AG20443 (cell line): ENCODE measurements at places on chromosomes 5 and 9.

DNA sequence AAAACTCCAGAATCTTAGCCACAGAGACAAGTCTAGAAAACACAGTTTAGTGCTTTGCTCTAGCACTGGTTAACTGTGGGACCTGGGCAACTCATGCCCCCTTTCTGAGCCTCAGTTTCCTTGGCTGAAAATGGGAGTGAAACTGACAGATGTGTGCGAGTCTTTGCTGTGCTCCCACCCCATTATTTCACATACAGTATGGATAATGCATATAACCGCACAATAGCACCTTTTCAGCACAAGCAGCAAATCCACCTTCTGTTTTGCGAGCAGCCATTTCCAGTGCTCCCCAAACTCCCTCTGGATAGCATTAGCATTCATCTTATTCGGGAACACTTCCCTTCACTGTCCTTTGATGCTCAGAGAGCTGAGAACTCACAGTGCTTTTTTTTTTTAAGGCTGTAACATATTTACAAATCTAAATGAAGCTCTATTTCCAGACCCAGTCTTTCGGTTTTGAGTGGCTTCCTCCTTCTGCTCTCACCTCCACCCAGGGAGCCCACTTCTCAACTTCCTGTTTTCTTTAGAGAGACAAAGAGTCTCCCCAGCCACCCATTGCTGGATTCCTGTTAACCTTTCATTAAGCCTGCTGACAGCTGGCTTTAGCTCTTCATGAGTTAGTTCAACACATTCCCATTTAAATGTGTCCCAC lies 49.2 kb downstream of the TIMD4 start:
- no peak for DNase-seq

GRCh38 chr5:9653811-9654210 lies 23.7 kb upstream of the TAS2R1 start:
- DNase-seq: peak; percentile 88

DNA sequence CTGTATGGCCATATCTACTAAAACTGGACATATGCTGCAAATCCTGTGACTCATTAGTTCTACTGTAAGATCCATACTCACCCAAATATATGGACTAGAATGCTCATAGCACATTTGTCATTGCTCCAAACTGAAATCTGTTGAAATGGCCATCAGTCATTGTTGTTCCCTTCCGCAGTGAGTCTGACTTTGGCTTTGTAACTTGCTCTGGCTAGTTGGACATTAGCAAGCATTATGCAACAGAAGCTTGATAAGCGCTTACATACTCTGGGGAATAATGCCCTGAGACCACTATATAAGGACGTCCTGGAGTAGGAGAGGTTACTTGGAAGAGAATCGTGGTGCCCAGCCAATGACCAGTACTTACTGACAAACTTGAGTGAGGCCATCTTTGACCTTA lies 9.0 kb downstream of the KIAA1958 start:
- DNase-seq: no peak

- DNase-seq: no peak
Measured at GRCh38 chr5:147415651-147416050, 94.2 kb downstream of the DPYSL3 start.

- no peak for DNase-seq
Measured at GRCh38 chr9:75545287-75545686, 345.2 kb upstream of the PCSK5 start.

DNA sequence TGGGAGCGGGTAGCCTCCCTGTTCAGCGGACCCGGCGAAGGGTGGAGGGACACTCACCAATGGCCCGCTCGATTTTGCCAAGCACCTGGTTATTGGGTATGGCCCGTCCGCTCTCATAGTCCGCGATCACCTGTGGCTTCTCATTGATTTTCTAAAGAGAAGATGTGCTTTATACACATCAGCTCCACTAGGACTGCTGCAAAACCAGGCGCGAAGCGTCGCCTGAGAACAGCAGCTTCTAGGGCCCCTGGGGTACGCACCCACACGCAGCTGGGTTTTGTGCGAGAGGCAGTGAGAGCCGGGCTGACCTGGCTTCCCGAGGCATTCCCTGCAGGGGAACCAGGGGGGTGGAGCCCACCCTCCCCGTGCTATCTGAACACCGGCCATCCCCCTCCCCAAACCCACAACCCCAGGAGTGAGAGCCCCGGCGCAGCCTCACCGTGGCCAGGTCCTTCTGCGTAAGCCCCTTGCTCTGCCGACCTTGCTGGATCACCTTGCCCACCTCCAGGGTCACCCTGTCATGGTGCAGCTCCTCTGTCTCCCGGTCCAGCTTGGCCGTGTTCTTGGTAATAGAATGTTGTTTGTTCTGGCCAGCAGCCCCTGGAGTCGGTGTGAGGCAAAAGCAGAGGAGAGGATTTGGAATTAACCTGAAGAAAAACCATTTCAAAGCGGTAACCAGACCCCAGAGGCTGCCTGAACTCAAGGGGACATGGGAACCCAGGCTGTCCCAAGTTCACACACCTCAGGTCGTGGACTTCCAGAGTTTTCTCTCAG lies 3.1 kb downstream of the EDF1 start:
- no peak for DNase-seq

GRCh38 chr5:42655982-42656650 lies 100.5 kb upstream of the CCDC152 start:
- no peak for DNase-seq

DNA sequence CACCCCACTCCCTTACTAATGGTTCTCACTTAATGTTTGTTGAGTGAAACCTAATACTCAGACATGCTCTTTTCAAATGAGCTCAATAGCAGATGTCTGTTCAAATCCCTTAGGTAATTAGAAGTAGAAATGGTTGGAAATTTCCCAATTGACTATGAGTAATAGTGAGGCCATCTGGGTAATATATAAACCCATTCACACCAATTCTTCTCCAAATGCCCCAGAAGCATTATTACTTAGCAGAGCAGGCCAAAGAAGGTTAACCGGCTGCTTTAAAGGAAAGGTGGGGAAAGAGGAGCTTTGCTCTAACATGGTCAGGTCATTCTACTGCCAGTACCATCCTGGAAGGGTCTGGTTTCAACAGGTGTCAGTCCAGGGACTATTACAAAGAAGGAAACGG lies 119.5 kb upstream of the MTAP start:
- DNase-seq: no peak

GRCh38 chr9:17219261-17219660 lies 84.4 kb downstream of the CNTLN start:
- DNase-seq: peak; percentile 12

- peak; percentile 45 for DNase-seq
Measured at GRCh38 chr5:159415301-159415937, 85.1 kb upstream of the IL12B start.

DNA sequence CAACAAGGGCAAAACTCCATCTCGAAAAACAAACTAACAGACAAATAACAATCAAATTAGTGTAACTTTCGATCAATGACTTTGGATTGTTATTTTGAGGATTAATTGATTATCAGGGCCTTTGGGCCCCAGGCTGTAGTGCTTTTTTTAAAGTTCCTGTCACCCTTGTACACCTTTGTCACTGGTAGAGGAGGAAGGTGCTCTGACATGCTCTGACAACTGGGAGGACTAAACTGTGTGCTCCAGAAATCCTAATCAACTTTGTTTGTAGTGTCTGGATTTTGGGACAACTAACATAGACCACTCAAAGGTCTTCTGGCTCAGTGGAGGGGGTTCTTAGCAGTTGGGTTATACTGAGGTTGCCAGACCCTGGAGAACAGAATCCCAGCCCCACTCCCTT lies 1.8 kb downstream of the TXN start:
- DNase-seq: no peak

- DNase-seq: no peak
Measured at GRCh38 chr5:118468085-118468484, 520.3 kb downstream of the DTWD2 start.

DNA sequence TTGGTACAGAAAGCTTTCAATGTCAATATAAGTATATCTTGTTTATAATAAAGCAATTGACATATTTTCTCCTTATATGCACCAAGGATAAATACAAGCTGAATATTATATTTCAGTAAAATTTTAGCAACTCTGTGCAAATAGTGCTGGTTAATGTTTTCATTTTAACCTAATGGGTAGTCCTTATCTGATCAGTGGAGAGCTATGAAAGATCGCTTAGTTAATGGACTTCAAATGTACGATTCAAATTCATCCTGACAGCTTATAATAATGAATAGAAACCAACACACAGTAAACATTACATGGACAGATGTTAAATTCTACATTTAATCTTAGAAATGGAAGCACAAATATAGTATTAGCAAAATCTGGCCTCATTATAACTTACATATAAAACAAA lies 1495.2 kb upstream of the C9orf72 start:
- DNase-seq: no peak

DNA sequence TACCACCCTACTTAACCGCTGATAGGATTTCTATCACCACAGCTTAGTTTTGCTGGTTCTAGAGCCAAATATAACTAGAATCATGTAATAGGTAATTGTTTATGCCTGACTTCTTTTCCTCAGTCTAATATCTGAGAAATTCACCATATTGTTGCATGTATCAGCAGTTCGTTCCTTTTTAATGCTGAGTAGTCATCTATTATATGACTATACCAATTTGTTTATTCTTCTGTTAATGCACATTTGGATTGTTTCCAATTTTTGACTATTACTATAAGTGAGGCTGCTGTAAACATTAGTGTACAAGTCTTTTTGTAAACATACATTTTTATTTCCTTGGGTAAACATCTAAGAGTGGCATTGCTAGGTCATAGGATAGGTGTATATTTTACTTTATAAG lies 25.9 kb downstream of the CSNK1G3 start:
- DNase-seq: no peak

DNA sequence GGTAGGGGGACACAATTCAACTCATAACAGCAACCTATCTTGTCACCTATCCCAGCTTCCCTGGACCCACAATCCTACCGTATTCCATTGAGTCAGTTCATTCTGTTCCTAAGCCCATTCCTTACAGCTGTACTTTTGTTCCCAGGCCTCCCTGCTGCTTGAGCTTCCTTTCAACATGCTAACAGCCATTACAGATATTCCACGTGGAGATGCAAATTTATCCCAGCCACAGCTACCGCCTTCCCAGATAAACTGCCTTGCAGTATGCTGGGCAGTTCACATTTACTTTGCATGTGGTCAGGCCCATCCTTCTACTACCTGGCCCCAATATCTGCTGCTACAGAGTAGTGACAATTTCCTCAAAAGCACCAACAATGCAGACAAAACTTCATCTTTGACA lies 23.0 kb downstream of the RIGI start:
- DNase-seq: no peak

GRCh38 chr5:59005934-59006701 lies 423.2 kb downstream of the RAB3C start:
- DNase-seq: no peak

DNA sequence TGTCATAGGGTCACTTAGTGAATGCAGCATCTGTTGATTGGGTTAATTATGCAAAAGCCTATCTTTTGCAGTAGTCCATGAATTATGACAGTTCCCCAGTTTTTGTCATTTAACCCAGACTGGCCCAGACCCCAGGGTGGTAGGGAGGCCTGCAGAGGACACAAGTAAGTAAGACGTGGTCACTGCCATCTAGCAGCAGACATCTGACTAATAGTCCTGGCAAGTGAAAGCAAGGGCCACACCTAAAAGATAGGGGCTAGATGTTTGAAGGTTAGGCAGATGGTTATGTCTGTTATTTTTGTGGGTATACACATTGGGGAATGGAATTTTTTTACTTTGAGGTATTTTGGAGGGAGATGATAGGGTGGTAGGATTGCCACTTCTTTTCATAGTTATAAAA lies 48.0 kb downstream of the RAB14 start:
- no peak for DNase-seq

GRCh38 chr5:88268385-88269184 lies at the start of gene TMEM161B:
Gene TMEM161B, minus strand, starts transcription at chr5:88268845. Its CDS starts 122 bp downstream, at chr5:88268723.
- peak; percentile 89 for DNase-seq

DNA sequence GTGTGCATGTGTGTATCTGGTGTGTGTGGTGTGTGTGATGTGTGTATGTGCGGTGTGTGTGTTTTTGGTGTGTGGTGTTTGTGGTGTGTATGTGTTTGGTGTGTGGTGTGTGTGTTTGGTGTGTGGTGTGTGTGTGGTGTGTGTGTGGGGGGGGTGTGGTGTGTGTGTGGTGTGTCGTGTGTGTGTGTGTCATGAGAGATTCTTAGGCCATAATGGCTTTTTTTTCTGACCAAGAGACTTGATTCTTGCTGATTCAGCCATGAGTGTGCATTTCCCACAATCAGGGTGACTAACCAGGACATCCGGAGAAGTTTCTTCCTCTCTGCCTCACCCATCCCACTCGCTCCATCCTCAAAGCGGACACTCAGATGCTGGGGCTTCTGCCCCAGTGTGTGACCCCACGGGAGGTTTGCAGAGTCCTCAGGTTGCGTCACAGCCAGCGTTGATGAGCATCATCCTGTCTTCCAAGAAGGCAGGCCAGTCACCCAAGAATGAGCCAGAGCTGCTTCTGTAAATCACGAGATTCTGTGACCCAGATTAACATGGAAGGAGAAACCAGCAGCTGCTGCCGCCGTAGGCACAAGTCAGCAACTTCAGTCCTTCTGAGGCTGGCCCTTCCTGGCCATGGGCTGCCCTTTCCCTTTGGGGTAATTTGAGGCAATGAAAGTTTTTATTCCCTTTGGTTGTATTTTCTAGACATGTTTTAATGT lies 12.5 kb upstream of the CTSL start:
- DNase-seq: peak; percentile 88

DNA sequence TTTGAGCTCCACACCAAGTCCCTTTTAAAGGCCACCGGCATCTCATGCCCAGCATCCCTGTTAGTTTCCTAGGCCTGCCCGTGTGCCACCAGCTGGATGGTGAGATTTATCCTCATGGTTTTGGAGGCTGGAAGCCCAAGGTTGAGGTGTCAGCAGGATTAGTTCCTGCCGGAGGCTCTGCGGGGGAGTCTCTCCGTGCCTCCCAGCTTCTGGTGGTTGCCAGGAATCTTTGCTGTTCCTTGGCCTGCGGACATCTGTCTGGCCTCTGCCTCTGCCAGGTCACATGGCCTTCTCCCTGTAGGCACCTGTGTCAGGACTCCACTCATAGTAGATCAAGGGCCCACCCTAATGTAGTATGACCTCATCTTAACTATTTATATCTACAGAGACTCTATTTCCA lies 45.4 kb downstream of the JADE2 start:
- no peak for DNase-seq

- no peak for DNase-seq
Measured at GRCh38 chr9:2492161-2492560, 129.4 kb upstream of the VLDLR start.

GRCh38 chr5:35246900-35247647 lies 16.8 kb upstream of the PRLR start:
- DNase-seq: peak; percentile 38

- no peak for DNase-seq
Measured at GRCh38 chr5:540071-540905, 16.0 kb upstream of the SLC9A3 start.

GRCh38 chr5:173904151-173904550 lies 16.0 kb downstream of the CPEB4 start:
- DNase-seq: no peak

- no peak for DNase-seq
Measured at GRCh38 chr9:137366445-137366810, 56.5 kb downstream of the EXD3 start.

GRCh38 chr9:81724242-81724889 lies 35.0 kb upstream of the TLE1 start:
- DNase-seq: no peak
